ENCODE measurements at places on chromosomes 7 and 10. TPM values are rescaled to one million over a fixed set of nuclear protein-coding genes. Genes with fewer than 3 reads are reported as not detected.

- no peak overlapping the region for H3K4me3 ChIP-seq
- H3K27ac ChIP-seq: no peak overlapping the region
- no peaks in the 10 kb centered on the region for H3K27me3 ChIP-seq
Measured at GRCh38 chr7:29122759-29123158, 23.6 kb downstream of the CPVL start.

GRCh38 chr7:105101864-105102263 is 87.9 kb downstream of the KMT2E start:
- no peak for DNase-seq
- H3K4me1 ChIP-seq: peaks cover 11% of the 10 kb centered on the region
- no peaks in the 10 kb centered on the region for H3K27me3 ChIP-seq
- H3K4me3 ChIP-seq: no peak overlapping the region

- DNase-seq: no peak
- no peak overlapping the region for H3K27ac ChIP-seq
- H3K4me1 ChIP-seq: no peaks in the 10 kb centered on the region
Measured at GRCh38 chr7:133735222-133735621, 391.9 kb upstream of the LRGUK start.

DNA sequence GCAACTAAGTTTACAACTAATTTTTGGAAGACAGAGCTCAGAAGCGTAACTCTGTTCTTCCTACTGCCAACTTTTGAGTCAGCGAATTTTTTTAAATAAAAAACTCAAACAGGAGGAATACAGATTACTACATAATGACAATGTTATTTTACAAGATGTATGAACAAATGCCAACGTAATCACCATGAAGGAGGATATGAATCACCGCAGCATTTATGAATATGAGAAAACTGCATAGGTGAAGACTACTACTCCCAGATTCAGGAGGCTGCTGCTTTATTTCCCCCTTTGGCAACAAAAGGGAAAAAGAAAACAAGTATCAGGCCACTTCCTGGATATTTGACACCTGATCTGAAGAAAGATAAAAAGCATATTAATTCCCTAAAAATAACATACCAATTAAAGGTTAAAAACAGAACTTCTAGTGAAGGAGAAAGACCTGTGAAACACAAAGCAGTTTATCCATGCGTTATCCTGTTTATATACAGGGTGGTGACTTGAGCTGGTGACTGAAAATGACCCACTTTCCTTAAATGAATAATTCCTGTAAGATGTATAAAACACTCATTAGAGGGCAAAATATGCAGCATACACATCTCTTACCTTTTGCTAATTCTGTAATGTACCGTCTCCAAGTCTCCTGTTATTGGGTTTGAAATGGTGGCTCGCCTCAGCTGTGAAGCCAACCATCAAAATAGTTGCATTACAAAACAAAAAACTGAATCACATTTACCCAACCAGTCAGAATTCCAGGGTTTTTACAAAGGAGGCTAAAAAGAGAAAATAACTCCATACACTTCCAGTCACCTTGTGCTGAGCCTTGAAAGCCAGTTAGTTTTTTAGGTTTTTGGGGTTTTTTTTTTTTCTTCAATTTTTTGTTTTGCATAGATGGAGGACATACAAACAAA is 52.0 kb downstream of the P4HA1 start:
- no peaks in the 10 kb centered on the region for H3K27me3 ChIP-seq
- no peaks in the 10 kb centered on the region for H3K36me3 ChIP-seq
- H3K27ac ChIP-seq: peak overlapping the region; percentile 59

DNA sequence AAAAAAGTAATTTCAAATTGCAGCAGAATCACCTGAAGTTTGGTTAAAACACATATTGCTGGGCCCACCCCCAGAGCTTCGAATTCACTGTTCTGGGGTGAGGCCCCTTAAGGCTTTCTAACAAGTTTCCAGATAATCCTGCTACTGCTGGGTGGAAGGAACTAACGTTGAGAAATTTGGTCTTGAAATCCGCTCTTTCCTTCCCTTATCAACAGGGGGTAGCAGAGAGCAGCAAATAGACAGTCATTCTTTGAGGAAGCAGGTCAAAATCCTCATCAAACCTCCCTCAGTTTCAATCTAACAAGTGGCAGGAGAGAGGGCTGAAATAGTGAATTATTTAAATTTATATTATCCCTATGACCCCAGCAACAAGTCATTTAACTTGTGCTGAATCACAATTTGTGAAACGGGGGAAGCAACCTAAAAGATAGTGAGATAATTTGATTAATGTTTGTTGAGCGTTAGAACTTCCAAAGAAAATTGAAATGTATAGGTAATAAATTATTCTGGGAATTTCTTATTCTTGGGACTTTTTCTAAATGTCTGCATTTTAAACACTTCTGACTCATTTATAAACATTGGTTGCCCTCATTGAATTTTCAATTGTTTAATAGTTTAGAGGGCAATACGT is 21.7 kb upstream of the MALSU1 start:
- H3K4me3 ChIP-seq: no peak overlapping the region
- DNase-seq: peak; percentile 22
- no peak overlapping the region for H3K27ac ChIP-seq
- no peaks in the 10 kb centered on the region for H3K27me3 ChIP-seq
- H3K36me3 ChIP-seq: no peaks in the 10 kb centered on the region

DNA sequence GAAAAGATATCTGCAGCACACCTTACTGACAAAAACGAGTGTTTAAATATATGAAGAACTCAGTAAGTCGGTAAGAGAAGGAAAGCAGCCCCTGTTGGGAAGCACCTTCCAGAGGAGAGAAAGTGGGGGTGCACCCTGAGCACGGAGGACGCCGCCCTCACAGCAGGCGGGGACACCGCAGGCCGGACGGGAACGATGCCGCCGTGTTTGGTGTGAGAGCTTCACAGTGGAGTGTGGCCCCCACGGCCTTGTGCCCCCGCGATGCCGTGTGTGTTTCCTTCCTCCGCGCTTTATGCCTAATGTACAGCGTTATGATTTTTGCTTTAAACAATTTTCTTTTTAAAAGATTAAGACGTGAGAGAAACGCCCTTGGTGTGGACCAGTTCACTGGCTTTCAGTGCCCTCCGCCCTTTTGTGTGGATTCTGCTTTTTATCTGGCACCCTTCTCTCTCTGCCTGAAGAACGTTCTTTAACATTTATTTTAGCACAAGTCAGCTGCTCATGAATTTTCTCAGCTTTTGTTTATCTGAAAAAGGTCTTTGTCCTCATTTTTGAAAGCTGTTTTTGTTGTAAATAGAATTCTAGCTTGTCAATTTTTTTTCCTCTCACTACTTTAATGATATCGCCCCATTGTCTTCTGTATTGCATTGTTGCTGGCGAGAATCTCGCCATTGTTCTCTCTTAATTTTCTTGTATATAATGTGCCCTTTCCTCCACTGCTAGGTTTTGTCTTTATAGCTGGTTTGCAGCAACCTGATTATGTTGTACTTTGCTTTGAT is 110.7 kb downstream of the INPP5A start:
- H3K4me1 ChIP-seq: peaks cover 8% of the 10 kb centered on the region
- H3K27me3 ChIP-seq: no peaks in the 10 kb centered on the region
- no peak overlapping the region for H3K4me3 ChIP-seq
- H3K36me3 ChIP-seq: no peaks in the 10 kb centered on the region
- no peak overlapping the region for H3K27ac ChIP-seq

GRCh38 chr10:114301951-114302710 is 63.1 kb downstream of the VWA2 start:
- H3K36me3 ChIP-seq: no peaks in the 10 kb centered on the region
- H3K27ac ChIP-seq: no peak overlapping the region

The ADAMTS14 gene
- total RNA-seq: 0.93 TPM

The EN2 gene
- 1.6 TPM for total RNA-seq
